Left ventricle myocardium superior (tissue), 1 donor: ENCODE measurements at places on chromosomes 11 and 22. TPM values are rescaled to one million over a fixed set of nuclear protein-coding genes. Genes with fewer than 3 reads are reported as not detected.
A peak's percentile ranks its signal among the peaks of the same experiment; 100 is the strongest.

DBX1 gene
- total RNA-seq, result not detected

GRCh38 chr11:121425828-121426227, 26.3 kb upstream of the SORL1 start:
- DNase-seq, result no peak

NXPE4 gene
- total RNA-seq, result not detected

GRCh38 chr11:92308366-92308765, 83.7 kb downstream of the FAT3 start:
- DNase-seq, result no peak

SCGB1D2 gene
- 4.0 TPM for total RNA-seq

TSPAN32 gene
- total RNA-seq, result 19.9 TPM

DNA sequence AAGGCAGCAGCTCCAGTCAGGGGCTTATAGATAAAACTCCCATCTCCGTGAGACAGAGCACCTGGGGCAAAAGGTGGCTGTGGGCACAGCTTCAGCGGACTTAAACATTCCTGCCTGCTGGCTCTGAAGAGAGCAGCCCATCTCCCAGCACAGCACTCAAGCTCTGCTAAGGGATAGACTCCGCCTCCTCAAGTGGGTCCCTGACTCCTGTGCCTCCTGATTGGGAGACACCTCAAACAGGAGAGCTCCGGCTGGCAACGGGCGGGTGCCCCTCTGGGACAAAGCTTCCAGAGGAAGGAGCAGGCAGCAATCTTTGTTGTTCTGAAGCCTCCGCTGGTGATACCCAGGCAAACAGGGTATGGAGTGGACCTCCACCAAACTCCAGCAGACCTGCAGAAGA, 279.4 kb downstream of the LARGE1 start:
- no peak for DNase-seq

ZNF74 gene
- 4.9 TPM for total RNA-seq

DNA sequence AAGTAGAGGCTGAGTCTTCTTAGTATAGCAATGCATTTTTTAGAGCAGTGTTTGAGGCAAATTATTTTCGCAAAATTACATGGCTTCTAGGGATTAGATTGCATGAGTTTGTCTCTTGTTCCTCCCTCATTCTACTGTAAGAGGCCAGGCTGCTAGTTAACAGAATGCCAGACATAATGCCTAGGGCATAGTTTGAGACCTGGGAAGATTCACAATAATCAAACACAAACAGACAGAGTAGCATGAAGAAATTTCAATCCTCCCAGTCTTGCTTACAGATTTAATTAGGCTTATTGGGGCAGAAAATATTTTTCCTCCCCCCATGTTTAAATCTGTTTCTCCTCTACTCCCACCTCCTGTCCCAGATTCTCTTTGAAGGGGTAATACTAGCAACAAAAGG, 48.3 kb downstream of the ARHGEF12 start:
- no peak for DNase-seq

- peak; percentile 89 for DNase-seq
Measured at GRCh38 chr11:65856689-65857499, 1.1 kb downstream of the CFL1 start.

CHEK1 gene
- 1.5 TPM for total RNA-seq

- no peak for DNase-seq
Measured at GRCh38 chr11:128516886-128517285, 70.5 kb downstream of the ETS1 start.

DNA sequence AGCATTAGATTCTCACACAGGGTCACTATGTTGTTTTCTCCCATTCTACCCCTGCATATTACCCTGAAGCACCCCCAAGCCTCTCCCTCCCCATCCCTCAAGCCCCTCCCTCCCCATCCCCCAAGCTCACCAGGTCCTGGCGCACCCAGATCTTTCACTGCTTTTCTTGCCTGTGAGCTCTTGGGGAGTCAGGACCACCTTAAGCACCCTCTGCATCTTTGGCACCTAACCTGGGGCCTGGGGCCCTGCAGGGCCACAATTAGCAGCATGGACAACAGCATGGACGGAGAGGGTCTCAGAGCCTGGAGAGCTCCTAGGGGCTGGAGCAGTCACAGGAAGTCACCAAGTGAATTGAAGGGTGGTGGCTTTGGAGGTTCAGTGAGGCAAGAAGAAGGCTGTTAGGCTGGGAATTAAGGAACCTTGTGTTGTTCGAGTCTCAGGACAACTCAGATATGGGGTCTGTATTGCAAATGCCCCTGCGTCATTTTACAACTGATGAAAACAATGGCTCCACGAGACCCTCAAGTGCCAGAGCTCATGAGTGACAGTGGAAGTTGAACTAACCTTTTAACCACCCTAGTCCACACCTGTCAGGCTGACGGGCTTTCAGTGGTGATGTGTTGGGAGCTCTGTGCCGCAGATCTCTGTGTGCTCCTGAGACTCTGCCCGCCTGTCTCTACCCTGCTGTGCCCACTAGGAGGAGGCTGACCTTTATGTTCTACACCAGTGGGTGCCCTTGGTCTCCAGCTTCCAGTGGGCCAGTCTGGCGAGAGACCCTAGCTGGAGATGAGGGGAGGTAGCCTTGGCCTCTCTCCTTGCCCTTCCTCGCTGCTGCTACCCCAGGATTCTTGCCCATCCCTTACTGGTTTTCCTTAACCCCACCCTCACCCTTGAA, 111.3 kb upstream of the OR4B1 start:
- no peak for DNase-seq

- no peak for DNase-seq
Measured at GRCh38 chr11:109237636-109238035, 184.4 kb upstream of the C11orf87 start.

GGT5 gene
- total RNA-seq, result 19.8 TPM

DNA sequence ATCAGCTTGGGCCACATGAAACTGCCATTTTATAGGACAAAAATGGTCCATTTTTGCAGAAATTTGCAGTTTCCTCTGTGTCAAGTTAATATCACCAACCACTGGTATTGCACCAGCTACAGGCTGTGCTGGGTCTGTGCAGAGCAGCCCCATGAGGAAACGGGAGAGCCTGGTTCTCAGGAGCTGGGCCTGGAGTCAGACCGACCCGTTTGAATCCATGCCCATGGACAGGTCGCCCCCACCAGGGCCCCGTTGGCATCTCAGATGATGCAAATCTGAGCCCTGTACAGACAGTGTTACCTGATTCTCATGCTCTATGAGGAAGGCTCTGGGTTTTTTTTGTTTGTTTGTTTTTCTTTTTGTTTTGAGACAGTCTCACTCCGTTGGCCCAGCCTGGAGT, 9.8 kb upstream of the SEC14L6 start:
- DNase-seq, result no peak

DNA sequence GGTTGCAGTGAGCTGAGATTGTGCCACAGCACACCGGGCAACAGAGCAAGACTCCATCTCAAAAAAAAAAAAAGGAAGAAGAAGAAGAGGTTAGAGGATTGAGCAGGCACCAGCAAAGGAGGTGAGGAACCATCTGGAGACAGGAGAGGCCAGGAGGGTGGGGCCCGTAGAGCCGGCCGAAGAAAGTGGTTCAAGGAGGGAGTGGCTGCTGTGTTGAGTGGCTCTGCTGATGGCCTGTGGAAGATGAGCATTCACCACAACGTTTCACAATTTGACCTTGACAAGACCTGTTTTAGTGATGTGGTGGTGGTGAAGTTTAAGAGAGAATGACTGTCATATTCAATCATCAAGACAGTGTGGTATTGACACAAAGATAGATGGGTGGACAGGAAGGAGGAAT, 6.8 kb upstream of the CTSD start:
- DNase-seq, result no peak

GRCh38 chr11:93902921-93903320, 52.5 kb upstream of the VSTM5 start:
- DNase-seq, result no peak

DNA sequence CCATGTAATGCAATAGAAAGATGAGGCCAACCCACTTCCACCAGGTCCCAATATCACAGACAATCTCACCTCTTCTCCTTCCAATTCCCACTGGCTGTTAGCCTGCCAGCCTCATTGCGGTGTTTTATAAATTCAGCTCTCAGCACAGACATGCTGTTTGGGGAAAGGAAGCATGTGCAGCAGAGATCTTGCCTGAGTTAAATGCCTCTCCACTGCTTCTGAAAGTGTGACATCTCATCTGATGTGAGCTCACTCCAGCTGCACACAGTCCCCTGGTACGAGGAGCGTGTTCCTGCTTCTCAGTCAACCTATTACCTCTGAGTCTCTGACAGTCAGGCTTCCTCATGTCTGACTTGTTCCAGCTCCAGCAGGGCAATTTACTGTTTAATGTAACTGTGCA, 122.7 kb upstream of the GUCY1A2 start:
- no peak for DNase-seq

DNA sequence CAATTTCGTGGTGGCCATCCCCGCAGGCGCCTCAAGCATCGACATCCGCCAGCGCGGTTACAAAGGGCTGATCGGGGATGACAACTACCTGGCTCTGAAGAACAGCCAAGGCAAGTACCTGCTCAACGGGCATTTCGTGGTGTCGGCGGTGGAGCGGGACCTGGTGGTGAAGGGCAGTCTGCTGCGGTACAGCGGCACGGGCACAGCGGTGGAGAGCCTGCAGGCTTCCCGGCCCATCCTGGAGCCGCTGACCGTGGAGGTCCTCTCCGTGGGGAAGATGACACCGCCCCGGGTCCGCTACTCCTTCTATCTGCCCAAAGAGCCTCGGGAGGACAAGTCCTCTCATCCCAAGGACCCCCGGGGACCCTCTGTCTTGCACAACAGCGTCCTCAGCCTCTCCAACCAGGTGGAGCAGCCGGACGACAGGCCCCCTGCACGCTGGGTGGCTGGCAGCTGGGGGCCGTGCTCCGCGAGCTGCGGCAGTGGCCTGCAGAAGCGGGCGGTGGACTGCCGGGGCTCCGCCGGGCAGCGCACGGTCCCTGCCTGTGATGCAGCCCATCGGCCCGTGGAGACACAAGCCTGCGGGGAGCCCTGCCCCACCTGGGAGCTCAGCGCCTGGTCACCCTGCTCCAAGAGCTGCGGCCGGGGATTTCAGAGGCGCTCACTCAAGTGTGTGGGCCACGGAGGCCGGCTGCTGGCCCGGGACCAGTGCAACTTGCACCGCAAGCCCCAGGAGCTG, 24.8 kb downstream of the ADAMTS15 start:
- no peak for DNase-seq

DNA sequence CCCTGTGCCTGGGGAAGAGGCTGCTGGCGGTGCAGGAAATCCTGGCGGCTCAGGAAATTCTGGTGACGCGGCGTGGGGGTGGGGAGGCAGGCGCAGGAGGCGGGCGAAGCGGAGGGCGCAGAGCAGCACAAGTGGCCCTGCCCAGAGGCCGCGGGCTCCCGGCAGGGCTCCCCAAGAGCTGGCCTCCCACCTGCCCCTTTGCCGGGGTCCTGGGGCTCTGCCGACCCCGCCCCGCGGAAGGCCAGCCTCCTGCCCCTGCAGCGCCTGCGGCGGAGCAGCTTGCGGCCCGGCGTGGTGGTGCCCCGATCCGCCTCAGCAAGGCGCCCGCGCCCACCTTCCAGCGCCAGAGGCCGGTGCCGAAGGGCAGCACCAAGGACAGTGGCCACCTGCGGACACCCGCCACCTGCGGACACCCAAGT, 100.2 kb upstream of the OR4C13 start:
- DNase-seq, result no peak
